Testis (tissue), 5 donors: ENCODE measurements at places on chromosomes 3 and 15. TPM values are rescaled to one million over a fixed set of nuclear protein-coding genes. Genes with fewer than 3 reads are reported as not detected.

DNA sequence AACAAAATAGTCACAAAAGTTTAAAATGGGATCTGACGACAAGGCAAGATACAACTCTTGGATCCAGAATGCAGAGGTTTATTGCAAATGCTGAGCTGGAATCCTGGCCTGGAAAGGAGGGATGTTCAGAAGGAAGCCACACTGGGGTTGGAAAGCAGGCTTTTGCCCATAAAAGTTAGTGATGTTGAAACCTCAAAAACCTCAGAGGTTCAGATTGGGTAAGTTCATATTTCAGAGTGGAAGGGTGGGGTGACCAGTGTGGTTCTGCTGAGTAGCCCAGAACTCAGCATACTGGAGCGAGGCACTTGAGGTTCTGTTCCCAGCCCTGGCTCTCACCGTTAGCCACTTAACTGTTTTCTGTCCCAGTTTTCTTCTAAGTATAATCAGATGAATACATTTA, 114.0 kb upstream of the OSTN start:
- H3K4me1 ChIP-seq: no peaks in the 10 kb centered on the region
- DNase-seq: no peak
- no peaks in the 10 kb centered on the region for H3K27me3 ChIP-seq
- no peak overlapping the region for H3K27ac ChIP-seq

DNA sequence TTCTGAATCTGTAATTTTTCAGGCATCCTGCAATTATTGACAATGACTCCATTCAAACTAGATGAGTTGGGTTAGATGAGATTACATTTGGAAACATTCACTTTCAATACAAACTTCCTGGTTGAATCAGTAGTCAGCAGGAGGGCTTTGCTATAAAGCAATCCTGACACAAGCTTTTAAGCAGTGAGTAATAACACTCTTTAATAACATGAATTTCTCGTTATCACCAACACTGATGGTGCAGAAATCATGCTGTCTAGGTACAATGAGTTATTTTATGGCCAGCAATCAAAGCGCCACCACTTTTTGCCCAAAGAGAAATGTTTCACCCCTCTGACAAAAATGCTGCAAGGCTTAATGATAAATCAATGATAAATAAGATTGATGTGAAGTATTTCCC, 474.8 kb upstream of the CNTN4 start:
- H3K36me3 ChIP-seq: no peaks in the 10 kb centered on the region
- DNase-seq: no peak
- no peak overlapping the region for H3K4me3 ChIP-seq
- no peak overlapping the region for H3K27ac ChIP-seq
- H3K4me1 ChIP-seq: no peaks in the 10 kb centered on the region

DNA sequence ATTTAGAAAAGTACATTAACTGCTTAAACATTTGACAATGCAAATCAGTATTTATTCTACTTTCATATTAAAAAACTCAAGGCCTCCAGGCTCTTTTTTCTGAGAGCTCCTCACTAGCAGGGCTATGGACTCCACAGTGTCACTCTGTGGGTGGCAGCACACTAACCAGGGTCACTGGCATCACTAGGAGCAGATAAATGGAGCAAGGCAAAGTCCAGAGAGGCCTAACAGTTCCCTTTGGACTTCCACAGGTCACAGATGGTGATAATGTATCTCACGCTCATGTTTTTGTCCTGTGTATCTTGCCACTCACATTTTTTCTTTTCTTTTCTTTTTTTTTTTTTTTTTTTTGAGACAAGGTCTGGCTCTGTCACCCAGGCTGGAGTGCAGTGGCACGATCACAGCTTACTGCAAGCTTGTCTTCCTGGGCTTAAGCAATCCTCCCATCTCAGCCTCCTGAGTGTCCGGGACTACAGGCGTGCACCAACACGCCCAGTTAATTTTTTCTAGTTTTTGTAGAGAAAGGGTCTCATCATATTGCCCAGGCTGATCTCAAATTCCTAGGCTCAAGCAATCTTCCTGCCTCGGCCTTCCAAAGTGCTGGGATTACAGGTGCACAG, 7.8 kb downstream of the SPG21 start:
- H3K36me3 ChIP-seq: no peaks in the 10 kb centered on the region
- H3K4me1 ChIP-seq: peaks cover 22% of the 10 kb centered on the region
- no peak overlapping the region for H3K4me3 ChIP-seq

DNA sequence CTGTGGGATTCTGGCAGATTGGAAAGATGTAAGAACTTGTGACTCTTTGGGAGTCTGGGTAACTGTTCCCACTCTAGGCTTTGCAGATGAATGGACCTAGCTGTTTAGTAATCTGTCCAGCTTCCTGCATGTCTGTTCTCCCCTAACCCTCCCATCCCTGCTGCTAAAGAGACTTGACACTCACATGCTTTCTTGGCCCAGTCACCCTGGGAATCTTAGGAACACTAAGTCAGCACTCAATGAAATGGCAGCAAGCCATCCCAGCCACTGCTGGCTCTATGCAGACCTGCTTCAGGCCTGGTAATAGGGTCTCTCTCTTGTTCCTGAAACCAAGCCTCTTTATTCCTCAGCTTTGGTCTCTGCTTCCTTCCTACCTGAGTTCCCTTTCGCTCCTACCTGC, 63.7 kb upstream of the THSD4 start:
- DNase-seq: peak; percentile 61
- no peaks in the 10 kb centered on the region for H3K36me3 ChIP-seq
- H3K4me1 ChIP-seq: no peaks in the 10 kb centered on the region

DNA sequence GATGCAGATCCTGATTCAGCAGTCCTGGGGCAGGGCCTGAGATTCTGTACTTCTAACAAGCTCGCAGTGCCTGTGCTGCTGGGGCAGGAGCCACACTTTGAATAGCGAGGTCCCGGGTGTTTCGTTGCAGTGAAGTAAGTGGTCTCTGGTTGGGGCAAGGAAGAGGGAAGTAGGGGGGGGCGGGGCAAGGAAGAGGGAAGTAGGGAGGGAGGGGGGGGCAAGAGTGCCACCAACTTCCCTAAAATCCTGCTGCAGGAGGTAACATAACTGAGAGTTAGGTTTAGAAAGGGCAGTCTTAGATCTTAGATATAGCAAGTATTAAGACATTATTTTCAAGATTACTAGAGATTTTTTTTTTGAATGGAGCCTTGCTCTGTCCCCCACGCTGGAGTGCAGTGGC, 35.5 kb downstream of the CRTAP start:
- no peak overlapping the region for H3K27ac ChIP-seq
- H3K36me3 ChIP-seq: no peaks in the 10 kb centered on the region
- no peaks in the 10 kb centered on the region for H3K27me3 ChIP-seq
- DNase-seq: no peak
- H3K4me3 ChIP-seq: no peak overlapping the region

GRCh38 chr15:92608866-92609700, 46.5 kb downstream of the FAM174B start:
- no peaks in the 10 kb centered on the region for H3K27me3 ChIP-seq
- H3K4me3 ChIP-seq: no peak overlapping the region
- no peak overlapping the region for H3K27ac ChIP-seq
- no peaks in the 10 kb centered on the region for H3K4me1 ChIP-seq
- DNase-seq: no peak
- H3K36me3 ChIP-seq: no peaks in the 10 kb centered on the region

- no peaks in the 10 kb centered on the region for H3K27me3 ChIP-seq
- H3K27ac ChIP-seq: no peak overlapping the region
- H3K4me1 ChIP-seq: no peaks in the 10 kb centered on the region
- no peak for DNase-seq
- no peaks in the 10 kb centered on the region for H3K36me3 ChIP-seq
Measured at GRCh38 chr3:189907803-189908202, 212.9 kb downstream of the P3H2 start.

DNA sequence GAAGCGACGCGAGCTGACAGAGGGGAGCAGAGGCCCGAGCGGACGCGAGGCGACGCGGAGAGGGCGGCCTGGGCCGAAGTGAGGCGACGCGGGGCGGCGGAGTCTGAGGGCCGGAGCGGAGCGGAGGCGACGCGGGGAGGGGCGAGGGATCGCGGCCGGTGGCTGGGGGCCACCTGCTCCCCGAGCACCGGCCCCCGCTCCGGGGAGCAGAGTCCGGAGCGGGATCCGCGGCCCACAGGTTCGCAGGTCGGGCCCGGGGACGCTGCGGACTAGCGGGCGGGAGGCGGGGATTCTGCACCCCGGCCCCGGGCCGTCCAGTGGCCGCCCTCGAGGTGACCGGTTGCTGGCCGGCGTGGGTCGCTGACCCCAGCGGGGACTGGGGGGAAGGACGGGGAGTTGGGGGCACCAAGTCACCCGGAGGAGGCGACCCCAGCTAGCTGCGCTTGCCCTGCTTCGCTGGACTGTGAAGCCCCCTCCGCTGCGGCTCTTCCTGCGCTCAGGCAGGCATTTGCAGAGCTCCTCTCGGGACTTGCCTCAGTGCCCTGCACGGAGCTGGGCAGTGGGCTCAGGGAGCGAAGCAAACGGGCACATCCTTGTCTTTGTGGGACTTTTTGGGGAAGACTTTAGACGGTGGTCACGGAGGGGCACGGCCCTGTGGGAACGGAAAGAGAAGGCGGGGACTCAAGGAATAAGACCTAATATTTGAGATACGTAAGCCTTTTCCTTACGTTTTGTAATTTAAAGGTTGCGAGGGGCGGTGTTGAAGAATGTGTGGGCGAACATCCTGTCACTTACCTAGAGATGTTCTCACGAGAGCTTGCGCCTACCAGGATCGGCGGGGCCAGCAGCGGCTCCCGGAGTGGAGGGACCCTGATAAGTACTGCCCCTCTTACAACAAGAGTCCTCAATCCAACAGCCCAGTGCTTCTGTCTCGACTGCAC, 566 bp downstream of the HMCES start:
- H3K27ac ChIP-seq: peak overlapping the region; percentile 97
- no peaks in the 10 kb centered on the region for H3K27me3 ChIP-seq
- peaks cover 6% of the 10 kb centered on the region for H3K4me1 ChIP-seq
- peak overlapping the region; percentile 95 for H3K4me3 ChIP-seq
- no peaks in the 10 kb centered on the region for H3K36me3 ChIP-seq
- DNase-seq: peak; percentile 36

DNA sequence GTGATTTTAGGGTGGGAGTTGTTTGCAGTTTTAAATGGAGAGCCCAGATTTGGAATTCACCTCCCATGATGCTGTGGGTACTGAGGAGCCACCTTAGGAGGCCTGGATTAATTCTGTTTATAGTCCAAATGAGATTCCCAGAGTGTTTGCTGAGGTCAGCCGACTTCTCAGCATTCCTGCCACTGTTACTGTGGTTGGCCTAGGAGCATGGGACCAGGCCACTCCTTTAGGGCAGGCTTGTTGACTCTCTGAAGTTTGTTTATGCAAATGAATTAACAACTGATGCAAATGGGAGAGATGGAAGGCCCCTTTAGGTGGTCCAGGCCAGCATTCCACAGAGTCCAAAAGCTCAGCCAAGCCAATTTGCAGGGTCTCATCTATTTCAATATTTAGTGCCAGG, 46.1 kb downstream of the CACNA2D3 start:
- H3K4me3 ChIP-seq: no peak overlapping the region
- no peak overlapping the region for H3K27ac ChIP-seq
- no peak for DNase-seq
- no peaks in the 10 kb centered on the region for H3K4me1 ChIP-seq

- H3K27me3 ChIP-seq: no peaks in the 10 kb centered on the region
- no peaks in the 10 kb centered on the region for H3K36me3 ChIP-seq
- H3K27ac ChIP-seq: no peak overlapping the region
- peaks cover 3% of the 10 kb centered on the region for H3K4me1 ChIP-seq
- DNase-seq: no peak
- H3K4me3 ChIP-seq: no peak overlapping the region
Measured at GRCh38 chr3:13189639-13190377, 116.6 kb upstream of the IQSEC1 start.

GRCh38 chr15:58407236-58407775, 24.5 kb upstream of the LIPC start:
- H3K36me3 ChIP-seq: no peaks in the 10 kb centered on the region
- no peaks in the 10 kb centered on the region for H3K27me3 ChIP-seq
- DNase-seq: no peak
- H3K4me3 ChIP-seq: no peak overlapping the region
- no peak overlapping the region for H3K27ac ChIP-seq

GRCh38 chr3:126858887-126859286, 124.0 kb upstream of the PLXNA1 start:
- H3K4me1 ChIP-seq: no peaks in the 10 kb centered on the region
- H3K27ac ChIP-seq: no peak overlapping the region
- no peaks in the 10 kb centered on the region for H3K36me3 ChIP-seq
- H3K27me3 ChIP-seq: no peaks in the 10 kb centered on the region
- no peak overlapping the region for H3K4me3 ChIP-seq
- no peak for DNase-seq

DNA sequence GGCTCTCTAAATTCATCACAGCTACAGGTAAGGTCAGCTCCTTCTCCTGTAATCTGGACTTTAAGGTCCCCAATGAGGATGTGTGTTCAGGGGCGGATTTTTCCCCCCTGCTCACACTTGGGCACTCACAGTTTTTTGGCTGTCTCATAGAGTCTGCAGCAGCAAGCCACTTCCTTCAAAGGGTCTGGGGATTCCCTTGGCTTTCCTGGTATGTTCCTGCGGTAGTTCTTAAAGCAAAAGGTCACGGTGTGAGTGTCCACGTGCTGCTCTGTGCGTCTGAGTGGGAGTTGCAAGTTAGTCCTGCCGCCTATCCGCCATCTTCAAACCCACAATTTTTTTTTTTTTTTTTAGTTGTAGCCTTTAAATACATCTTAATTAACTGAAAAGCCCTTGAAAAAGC, 15.4 kb upstream of the CFAP20DC start:
- no peaks in the 10 kb centered on the region for H3K36me3 ChIP-seq
- DNase-seq: no peak
- H3K4me1 ChIP-seq: no peaks in the 10 kb centered on the region
- no peak overlapping the region for H3K27ac ChIP-seq
- H3K27me3 ChIP-seq: no peaks in the 10 kb centered on the region

- H3K4me3 ChIP-seq: no peak overlapping the region
- no peaks in the 10 kb centered on the region for H3K4me1 ChIP-seq
- no peak for DNase-seq
- no peaks in the 10 kb centered on the region for H3K36me3 ChIP-seq
- no peak overlapping the region for H3K27ac ChIP-seq
- no peaks in the 10 kb centered on the region for H3K27me3 ChIP-seq
Measured at GRCh38 chr15:56910801-56911200, 7.6 kb upstream of the TCF12 start.

DNA sequence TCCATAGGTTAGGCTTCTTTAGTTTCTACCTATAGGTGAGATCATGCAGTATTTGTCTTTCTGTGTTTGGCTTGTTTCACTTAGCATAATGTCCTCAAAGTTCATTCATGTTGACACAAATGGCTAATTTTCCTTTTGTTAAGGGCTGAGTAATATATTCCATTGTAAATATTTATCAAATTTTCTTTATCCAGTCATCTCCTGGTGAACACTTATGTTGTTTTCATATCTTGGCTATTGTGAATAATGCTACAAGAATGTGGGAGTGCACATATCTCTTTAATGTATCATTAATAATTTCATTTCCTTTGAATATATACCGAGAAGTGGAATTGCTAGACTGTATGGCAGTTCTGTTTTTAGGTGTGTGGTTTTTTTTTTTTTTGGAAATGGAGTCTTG, 250.9 kb upstream of the SEMA6D start:
- no peaks in the 10 kb centered on the region for H3K27me3 ChIP-seq
- H3K4me3 ChIP-seq: no peak overlapping the region
- no peak for DNase-seq
- no peak overlapping the region for H3K27ac ChIP-seq
- no peaks in the 10 kb centered on the region for H3K4me1 ChIP-seq

OCA2 gene
- total RNA-seq: 4.5 TPM

GUCA1C gene
- total RNA-seq: 2.0 TPM

ASB14 gene
- total RNA-seq: 0.06 TPM

OR5K2 gene
- not detected for total RNA-seq

CLEC3B gene
- 86.6 TPM for total RNA-seq

OXSR1 gene
- total RNA-seq: 39.7 TPM

CD276 gene
- total RNA-seq: 61.5 TPM

GTF2E1 gene
- 32.2 TPM for total RNA-seq

TM2D3 gene
- total RNA-seq: 69.9 TPM
